Fibroblast of lung (primary cell): ENCODE measurements at places on chromosomes 12 and 14. TPM values are rescaled to one million over a fixed set of nuclear protein-coding genes. Genes with fewer than 3 reads are reported as not detected.

DNA sequence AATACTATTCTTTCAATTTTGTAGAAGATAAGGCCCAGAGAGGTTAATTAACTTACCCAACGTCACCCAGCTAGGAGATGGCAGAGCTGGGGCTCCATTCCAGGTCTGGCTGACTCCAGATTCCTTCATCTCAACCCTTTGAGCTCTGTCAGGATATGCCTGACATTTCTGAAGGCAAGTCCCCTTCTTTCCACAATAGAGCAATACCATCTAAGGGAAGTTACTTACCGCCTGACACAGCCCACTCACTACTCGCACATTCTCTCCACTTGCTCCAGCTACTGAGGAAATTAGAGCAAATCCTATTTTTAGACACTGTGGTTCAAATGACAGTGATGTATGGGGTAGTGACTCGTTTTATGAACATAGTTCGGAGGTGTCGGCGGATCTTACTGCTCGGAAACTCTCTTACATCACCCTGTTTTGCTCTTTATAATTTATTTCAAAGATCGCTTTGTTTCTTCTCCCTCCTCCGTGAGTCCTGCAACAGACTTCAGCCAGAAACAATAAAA, 2.0 kb upstream of the WSCD2 start:
- no peak for DNase-seq

- DNase-seq = no peak
Measured at GRCh38 chr14:77708749-77709148, 846 bp downstream of the SLIRP start.

- no peak for DNase-seq
Measured at GRCh38 chr14:60594062-60594461, 55.2 kb downstream of the SIX1 start.

DNA sequence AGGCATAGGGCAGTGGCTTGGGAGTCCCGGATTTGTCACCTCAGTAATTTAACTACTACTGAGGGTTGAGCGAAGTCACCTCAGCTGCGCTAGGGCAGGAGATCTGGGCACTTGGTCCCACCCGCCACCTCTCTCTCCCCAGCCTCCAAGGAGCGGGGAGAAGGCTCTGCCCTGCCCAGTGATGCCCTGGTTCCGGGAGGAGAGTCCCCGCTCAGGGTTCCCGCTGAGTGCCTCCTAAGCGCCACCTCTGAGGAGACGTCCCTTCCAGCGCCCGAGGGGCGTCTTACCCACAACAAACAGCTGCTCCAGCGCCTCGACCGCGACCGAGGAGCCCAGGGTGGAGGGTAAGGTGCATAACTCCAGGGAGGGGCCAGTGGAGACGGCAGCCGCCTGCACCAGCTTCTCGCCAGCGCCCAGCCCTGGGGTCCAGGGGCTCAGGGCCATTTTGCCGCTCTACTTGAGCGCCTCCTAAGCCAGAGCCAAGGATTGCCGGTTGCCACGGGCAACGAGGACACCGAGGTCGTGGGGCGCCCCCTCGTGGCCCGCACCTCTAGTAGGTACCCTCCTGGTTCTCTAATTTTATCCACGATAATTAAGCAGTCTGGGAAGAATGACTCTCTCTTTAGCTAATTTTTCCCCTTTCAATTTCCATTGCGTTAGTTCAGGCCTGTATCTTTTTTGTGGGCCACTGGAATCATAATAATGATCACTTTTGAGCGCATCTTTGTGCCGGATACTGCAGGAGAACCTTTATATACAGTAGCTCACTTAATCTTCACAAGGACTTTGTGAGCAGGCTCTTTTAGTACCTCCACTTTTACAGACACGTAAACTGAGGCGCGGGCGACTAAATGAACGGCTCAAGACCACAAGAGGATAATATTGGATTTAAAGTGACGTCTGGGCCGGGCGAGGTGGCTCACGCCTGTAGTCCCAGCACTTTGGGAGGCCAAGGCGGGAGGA, at the start of gene CCDC175:
Gene CCDC175 (minus strand): TSS at position 481 of the 963 bp plus-strand sequence. CDS start 37 bp downstream, at position 444.
- peak; percentile 77 for DNase-seq

- DNase-seq = no peak
Measured at GRCh38 chr12:68439368-68440045, 107.3 kb upstream of the MDM1 start.

- no peak for DNase-seq
Measured at GRCh38 chr12:58995666-58996363, 75.5 kb upstream of the LRIG3 start.

DNA sequence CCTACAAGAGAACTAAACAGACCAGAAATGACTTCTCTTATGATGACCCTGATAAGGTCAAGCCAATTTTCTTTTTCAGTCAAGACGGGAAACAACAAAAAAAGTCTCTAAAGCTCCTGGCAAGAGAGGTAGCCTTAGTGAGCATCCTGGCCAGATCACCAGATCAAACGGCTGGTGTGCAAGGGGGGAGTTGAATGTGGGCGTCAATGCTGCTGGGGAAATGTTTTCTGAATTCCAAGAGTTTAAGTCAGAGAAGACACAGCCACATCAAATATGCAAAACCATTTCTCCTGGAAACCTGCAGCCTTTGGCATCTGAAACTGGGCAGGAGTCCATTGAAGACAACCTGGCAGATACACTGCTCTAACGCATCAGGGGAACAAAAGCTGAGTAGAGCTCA, 16.0 kb upstream of the SELPLG start:
- peak; percentile 63 for DNase-seq

DNA sequence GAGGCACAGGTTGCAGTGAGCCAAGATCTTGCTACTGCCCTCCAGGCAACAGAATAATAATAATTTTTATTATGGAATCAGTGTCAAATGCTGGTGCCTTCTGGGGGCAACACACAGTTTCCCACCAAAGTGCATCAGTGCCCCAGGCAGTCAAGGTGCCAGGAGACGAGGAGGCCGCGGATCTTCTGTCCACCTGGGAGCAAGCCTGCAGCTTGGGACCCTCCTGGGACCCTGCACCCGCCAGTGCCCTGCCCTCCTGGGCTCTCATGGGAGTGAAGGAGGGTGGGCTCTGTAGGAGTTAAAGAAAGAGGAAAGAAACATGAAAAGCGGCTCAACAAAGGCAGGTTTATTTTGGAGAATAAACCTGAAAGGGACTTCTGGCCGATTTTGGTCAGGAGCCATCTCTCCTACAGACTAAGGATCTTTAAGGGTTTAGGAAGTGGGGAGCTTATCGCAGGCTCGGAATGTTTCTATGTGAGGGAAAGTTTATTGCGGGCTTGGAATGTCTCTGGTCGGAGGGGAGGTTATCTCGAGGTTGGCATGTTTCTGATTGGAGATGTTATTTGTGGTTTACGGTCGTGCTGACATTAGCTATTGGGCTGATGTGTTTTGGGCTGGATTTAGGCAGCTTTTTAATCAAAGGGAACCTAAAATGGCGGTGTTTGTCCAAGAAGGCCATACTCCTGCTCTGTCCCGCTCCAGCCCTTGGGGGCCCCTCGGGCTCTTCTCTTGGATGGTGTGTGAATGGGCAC, 1.1 kb upstream of the ASPG start:
- DNase-seq = peak; percentile 16

AGAP2 gene
- under 0.01 and 0.17 TPM in 2 replicates for total RNA-seq

DNA sequence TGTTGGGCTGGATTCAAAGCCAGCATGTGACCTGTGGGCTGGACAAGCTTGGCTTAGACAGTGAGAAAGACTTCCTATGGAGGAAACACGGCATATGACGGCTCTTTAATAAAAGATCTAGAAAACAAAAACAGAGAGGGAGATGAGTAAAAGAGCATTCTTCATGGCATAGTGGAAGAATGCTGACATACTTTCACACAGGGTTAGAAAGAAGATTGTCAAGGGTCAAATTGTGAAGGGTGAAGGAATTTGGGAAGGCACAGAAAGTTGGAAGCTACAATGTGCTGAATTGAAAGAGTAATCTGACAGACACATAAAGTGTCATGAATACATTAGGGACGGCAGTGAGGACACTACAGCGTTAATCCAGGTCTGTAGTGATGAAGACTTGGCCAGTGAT, 63.4 kb downstream of the GALNT4 start:
- DNase-seq = peak; percentile 27

DNA sequence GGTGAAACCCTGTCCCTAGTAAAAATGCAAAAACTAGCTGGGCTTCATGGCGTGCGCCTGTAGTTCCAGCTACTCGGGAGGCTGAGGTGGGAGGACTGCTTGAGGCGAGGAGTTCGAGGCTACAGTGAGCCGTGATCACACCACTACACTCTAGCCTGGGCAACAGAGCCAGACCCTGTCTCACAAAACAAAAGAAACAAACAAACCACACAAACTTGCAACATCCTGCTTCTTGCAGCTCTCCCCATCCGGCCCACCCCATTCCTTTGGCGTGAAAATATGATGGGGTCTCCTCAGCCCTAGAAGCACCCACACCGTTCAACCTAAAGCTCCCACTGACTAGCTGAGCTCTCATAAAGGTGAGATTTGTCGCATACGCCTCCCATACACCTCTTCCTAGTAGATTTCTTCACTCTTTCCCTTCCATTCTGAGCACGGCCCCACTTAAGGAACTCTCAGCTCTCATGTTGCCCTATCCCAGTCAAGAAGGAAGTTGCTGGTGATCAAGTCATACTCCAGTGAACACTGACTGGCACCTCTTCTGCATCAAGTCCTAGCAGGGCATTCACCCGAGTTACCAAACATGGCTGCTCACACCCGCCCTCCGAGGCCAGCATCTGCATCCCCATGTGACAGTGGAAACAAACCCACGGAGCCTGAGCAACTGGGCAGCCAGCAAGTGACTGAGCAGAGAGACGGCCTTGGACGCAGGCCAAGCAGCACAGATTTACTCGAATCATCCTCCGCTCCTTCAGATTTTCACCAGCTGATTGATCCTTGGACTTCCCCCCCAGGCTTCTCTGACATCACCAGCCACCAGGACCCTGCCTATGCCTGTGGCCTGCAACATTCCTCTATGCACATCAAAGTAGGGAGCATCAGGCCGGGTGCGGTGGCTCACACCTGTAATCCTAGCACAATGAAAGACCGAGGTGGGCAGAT, 18.9 kb upstream of the CD27 start:
- DNase-seq = no peak

DNA sequence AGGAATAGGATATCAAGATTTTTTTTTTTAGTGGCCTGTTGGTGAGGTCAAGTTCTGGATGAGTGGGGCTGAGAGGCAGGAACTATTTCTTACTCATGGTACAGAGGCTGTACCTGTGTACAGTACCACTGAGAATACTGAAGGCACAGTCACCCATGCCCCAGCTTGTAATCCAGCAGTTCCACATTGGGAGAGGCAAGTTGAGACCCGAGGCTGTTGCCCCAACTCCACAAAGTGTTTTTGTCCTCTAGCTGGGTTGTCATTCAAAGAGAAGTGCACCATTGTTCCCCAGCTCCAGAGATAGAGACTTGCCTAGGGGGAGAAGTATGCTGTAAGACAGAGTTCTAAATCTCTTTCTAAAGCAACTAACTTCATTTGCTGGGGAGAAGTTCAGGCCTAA, 38.7 kb downstream of the ARID2 start:
- no peak for DNase-seq

TOX4 gene
- 19.8 and 30.6 TPM in 2 replicates for total RNA-seq

HOXC10 gene
- total RNA-seq = not detected in 2 replicates

DNA sequence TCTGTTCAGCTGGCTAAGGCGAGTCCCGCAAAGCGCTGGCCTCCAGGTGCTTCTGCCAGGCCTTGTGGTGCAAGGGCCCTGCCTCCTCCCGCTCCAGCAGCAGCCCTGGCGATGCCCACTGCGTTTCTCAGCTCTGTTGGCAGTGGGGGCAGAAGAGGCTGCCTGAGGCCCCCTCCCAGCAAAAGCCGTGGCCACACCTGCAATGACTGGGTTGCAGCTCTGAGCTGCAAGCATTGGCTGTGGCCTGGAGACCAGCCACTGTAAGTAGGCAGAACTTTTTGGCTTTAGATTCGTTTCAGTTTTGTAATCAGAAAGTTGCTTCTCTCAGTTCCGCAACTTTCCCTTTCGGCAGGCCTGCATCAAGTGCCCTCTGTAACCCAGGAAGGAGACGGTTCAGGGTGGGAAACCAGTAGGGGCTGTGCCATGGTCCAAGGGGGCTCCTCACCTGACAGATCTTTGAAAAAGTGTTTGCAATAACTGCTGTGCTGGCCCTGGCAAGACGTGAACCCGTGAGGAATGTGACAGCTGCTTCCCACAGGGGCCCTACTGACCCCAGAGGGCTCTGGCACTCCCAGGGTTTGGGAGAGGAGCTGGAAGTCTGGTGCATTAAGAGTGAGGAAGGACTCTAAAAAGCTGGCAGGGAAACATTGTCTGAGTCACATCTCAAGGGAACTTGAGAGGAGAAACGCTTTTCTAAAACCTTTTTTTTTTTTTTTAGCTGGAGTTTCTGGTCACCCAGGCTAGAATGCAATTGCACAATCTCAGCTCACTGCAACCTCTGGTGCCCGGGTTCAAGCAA, 54.5 kb upstream of the MAX start:
- DNase-seq = peak; percentile 93

DNA sequence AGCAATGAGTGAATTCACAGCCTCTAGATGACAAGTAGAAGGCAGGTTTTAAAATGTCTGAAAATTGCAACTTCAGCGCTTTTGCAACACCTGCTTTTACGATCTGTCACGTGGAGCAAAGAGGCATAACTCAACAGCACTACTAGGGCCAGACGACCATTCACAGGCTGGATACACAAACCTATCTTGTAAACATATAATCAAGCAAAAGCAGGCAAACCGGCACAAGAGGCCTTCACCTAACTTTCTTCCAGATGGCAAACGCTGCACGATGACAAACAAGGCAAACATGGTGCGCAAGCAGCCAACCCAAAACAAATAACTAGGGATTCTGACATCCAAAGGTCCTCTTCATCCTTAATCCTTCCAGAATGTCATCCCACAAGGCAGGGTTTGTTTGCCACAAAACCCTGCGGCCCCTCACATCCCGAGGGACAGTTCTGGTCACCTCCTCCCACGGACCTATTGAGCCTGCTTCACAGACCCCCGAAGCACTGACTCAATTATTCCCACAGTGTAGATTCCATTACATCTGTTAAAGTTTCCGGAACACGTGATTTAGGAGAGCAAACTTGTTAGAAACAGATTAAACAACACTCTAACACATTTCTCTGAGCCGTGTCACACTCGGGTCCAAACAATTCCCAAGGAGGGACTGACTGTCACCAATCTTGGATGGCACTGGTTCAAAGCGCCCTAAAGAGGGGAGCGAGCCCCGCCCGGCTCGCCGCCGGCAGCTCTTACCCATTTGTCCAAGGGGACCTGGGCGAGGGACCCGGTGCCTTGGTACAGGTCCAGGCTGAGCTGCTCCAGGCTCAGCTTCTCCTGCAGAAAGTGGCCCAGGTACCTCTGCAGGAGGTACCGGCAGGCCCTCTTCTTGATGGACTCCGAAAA, 823 bp downstream of the ATG2B start:
- DNase-seq = peak; percentile 37

OLR1 gene
- 0.26 and 1.2 TPM in 2 replicates for total RNA-seq

GRCh38 chr12:5437589-5437988, 5.7 kb downstream of the NTF3 start:
- no peak for DNase-seq

PLEKHG7 gene
- total RNA-seq = not detected in 2 replicates

GRCh38 chr14:21987937-21988336, 314.3 kb upstream of the OR4E1 start:
- DNase-seq = no peak

CMA1 gene
- total RNA-seq = not detected in 2 replicates

DNA sequence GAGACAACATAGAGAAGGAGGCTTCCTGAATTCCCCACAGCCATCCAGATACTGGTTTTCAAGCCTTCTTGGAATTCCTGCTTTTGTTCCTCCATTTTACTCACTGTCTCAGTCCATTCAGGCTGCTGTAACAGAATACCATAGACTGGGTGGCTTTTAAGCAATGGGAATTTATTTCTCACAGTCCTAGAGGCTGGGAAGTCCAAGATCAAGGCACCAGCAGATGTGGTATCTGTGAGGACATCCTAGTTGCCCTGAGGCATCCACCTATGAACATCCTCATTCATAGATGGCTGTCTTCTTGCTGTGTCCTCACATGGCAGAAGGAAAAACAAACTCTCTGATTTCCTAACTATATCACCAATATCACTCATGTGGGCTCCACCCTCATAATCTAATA, 374.9 kb downstream of the FUT8 start:
- DNase-seq = no peak

C12orf54 gene
- not detected in 2 replicates for total RNA-seq
